ENCODE measurements at places on chromosomes 7 and 10.

DNA sequence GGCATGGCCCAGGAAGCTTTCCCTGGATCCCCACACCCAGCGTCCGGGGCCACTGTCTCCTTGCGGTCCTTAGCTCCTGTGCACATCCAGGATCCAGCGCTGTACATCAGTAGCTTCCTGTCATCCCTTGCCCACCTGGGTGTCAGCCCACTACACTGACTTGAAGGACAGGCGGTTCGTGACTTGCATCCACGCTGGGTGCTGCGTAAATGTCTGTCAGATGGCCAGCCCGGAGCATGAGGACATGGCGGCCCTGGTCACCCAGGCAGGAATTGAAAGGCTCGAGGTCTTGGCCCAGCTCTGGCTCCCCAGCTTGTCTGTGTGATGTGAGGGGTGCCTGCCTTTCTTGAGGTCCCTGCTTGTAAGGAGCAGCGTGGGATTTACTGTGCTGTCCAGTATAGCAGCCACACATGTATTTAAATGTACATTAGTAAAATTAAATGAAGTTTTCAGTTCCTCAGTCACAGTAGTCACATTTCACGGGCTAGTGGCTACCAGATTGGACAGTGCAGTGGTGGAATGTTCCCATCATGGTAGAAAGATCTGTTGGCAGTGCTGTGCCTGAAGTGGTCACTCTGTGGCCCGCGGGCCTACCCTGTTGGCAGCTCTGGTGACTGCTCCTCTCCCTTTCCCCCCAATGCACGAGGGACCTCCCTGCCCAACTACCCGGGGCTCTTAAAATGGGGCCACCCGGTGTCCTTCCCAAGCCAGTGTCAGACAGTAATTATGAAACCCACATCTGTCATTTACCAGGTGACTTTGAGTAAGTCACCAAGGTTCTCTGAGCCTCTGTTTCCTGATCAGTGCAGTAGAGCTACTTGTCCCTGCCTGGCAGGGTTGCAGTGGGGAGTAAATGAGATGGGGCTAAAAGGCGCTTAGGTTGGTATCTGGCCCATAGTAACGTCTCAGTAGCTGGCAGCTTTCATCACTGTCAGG, 97.8 kb upstream of the PPIF start:
- no peak for DNase-seq

- no peak for DNase-seq
Measured at GRCh38 chr7:130476297-130477150, 15.4 kb upstream of the MEST start.

GRCh38 chr7:84712374-84713121, 474.3 kb downstream of the SEMA3D start:
- DNase-seq = no peak

GRCh38 chr10:103837370-103838069, 17.9 kb downstream of the SH3PXD2A start:
- no peak for DNase-seq

DNA sequence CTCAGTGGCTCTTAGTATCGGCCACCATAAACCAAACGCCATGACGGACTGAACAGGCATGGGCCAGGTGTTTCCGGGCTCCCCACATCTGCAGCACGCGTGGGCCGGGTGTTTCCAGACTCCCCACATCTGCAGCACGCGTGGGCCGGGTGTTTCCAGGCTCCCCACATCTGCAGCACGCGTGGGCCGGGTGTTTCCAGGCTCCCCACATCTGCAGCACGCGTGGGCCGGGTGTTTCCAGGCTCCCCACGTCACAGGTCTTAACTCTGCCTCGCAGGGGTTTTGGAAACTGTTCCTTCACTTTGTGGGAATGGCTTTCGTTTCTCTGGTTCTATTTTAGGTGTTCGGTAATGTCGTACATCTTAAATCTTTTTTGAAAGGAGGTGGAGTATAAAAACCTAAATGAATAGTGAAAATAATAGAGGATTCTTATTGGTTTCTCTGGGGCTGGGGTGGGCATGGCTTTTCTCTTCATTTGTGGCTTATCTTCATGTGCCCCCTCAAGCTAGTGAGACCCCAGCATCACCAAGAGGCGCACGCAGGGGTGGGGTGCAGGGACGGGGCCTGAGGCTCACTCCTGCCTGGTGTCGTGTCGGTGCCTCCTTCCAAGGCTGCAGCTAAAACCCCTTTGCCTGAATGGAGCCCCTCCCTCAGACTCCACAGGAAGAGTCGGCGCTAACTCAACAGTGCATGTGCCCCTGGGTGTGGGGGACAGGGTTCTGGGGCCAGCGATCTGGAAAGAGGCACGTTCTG, 126.3 kb downstream of the WDR37 start:
- DNase-seq = no peak

GRCh38 chr7:3294432-3295100, 6.5 kb upstream of the SDK1 start:
- DNase-seq = no peak

DNA sequence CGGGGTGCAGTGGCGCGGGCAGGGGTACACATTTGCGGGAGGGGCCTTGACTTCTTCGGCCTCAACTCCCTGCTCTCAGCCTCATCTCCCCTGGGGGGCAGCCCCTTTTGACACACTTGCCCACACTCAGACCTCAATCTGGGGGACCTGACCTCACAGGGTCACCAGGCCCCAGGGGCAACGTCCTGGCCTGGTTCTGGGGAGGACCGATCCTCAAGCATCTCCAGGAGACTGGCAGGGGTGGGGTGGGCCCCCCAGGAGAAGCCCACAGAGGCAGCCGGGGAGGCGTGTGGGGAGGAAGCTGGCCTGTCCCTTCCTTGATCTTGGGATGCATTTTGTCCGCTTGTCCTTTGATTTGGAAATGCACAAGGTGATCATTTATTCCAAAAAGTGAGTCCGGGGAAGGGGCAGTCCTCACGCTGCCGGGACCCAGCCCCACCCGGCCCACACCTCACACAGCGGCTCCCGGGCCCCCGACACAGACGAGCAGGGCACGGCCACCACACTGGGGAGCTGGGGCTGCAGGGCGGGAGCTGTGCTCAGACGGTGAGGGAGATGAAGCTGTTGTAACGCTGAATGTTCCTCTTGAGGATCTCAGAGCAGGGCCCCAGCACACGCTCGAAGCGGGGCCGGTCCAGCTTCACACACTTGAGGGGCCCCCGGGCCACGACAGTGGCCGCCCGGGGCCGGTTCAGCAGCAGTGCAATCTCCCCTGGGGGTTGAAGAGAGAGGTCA, 30.4 kb upstream of the PDGFA start:
- DNase-seq = no peak

GRCh38 chr7:55211726-55212125, 153.4 kb upstream of the LANCL2 start:
- no peak for DNase-seq

DNA sequence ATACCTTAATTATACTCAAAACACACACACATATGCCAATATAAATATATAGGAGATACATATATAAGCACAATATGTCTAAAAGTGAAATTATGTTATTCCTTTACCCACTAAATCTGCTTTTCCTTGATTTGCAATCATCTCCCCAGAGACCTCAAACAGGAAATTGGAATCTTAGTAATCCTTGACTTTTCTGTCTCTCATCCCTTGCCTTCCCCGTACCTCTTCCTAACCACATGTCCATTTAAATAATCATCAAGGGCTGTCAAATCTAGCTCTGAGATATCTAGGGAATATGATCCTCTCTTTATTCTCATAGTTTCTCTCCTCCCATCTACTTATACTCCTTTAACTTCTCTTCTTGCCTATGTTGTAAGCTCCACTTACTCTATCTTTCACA, 336.6 kb downstream of the HGF start:
- DNase-seq = no peak

DNA sequence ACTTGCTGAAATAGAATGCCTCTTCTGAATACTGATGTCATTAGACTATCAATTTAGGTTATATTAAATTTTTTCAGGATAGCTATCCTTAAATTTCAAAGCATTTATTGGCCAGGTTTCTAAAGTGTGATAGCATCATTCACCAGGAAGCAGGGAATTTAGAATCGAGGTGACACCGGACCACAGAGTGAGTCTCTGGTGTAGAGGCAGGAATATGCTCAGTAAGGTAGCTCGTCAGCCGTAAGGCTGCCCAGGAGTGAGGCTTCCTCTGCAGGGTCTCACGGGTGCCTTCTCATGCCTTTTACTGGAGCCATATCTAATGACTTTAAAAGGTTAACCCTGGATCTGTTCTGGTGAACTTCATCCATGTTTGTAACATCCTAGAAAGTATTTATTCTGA, 170.8 kb upstream of the KLF14 start:
- DNase-seq = no peak

- no peak for DNase-seq
Measured at GRCh38 chr7:120272701-120273475, at the start of gene KCND2. Gene KCND2, plus strand, starts transcription at chr7:120273175.

GRCh38 chr10:110762849-110763211, 108.9 kb upstream of the PDCD4 start:
- no peak for DNase-seq

DNA sequence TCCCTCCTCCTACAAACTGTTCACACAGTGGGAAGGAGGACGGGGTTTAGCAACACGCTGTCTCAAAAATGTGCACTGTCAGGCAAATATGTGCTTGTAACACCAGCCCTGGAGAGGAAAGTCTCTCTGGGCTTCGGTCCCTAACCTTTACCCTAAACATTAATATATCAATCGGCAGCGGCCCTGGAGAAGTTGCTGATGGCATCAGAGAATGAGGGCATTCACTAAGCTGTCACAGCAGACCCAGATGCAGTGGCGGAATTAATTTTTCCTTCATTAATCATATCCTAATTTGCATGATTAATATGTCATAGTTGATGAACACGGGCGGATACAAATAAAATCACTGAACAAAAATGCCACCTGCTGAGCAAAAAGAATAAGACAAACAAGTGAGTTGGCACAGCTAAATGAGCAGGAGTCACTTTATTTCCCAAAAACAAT, 45.2 kb upstream of the INSIG1 start:
- DNase-seq = no peak

- DNase-seq = no peak
Measured at GRCh38 chr10:25974897-25975459, 40.9 kb downstream of the MYO3A start.

Data from stimulated activated CD8-positive, alpha-beta memory T cell treated with anti-CD3 and anti-CD28 coated beads, Interleukin-2, amount 100 ng/mL, for 1 hour (primary cell).